ENCODE measurements at places on chromosomes 3 and 15.

GRCh38 chr3:152360966-152361365 is 92.2 kb downstream of the MBNL1 start:
- no peak for DNase-seq

- no peak for DNase-seq
Observed at GRCh38 chr3:141331377-141332318, 36.7 kb upstream of the ZBTB38 start.

DNA sequence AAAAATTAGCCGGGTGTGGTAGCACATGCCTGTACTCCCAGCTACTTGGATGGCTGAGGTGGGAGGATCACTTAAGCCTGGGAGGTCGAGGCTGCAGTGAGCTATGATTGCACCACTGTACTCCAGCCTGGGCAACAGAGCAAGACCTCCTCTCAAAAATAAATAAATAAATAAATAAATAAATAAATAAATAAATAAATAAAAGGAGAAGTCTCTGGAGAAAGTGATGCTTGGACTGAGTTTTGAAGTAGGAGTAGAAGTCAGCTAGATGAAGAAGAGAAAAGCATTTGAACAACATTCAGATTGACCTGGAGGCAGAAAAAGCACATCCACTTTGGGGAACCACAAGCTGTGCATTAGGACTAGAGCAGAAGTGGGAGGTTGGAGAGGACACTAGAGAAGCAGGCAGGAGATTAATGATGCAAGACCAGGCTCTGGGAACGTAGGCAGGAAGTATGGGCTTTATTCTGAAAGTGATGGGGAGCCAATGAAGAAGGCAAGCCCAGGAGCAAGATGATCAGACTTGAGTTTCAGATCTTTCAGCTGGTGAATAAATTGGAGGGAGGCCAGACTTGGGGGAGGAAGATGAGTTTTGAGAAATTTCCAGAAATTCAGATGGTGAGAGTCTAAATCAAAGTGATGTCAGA is 48.7 kb downstream of the KLHL6 start:
- no peak for DNase-seq

DNA sequence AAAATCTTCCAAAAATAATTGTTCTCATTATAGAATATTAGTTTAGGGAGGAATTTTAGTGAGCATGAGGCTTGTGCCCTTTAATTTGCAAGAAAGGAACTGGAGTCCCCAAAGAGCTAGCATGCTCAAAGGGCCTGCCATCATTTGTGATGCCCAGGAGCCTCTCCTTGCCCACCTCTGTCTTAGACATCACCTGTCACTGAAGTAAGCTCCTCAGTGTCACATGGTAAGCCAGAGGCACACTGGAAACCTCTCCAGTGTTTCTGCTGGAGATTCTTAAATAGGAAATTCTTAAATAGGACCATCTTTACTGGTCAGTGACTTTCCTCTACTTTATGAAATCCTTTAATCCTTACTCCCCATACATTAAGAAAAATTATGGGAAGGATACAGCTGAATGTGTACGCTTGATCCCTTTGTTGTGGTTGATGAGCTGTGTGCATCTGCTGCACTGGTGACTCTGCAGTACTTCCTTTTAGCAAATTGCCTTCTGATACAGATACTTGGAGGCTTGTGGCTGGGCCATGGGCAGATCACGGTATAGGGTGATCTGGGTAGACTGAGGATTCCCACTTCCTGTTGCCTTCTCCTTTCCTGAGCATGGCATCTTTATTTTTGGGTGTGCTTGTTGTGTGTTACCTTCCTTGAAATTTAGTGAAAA is 197.4 kb downstream of the KLHL25 start:
- DNase-seq = no peak

GRCh38 chr3:153495422-153495821 is 333.4 kb downstream of the RAP2B start:
- no peak for DNase-seq

GRCh38 chr3:100230710-100231109 is 30.1 kb upstream of the TBC1D23 start:
- no peak for DNase-seq

- DNase-seq = no peak
Observed at GRCh38 chr15:39783244-39783820, 691 bp upstream of the FSIP1 start.

- DNase-seq = no peak
Observed at GRCh38 chr3:32293903-32294302, 55.4 kb downstream of the CMTM8 start.

GRCh38 chr3:127070776-127071175 is 87.9 kb downstream of the PLXNA1 start:
- no peak for DNase-seq
